ENCODE measurements at places on chromosomes 3 and 15. TPM values are rescaled to one million over a fixed set of nuclear protein-coding genes. Genes with fewer than 3 reads are reported as not detected.

The CATSPER2 gene
- not detected for total RNA-seq

The GRM2 gene
- not detected for total RNA-seq

The ARNT2 gene
- total RNA-seq: not detected

The ENTPD3 gene
- not detected for total RNA-seq

The NDN gene
- total RNA-seq: 1.9 TPM
